ENCODE measurements at places on chromosomes 16 and 17. TPM values are rescaled to one million over a fixed set of nuclear protein-coding genes. Genes with fewer than 3 reads are reported as not detected.
A peak's percentile ranks its signal among the peaks of the same experiment; 100 is the strongest.

GRCh38 chr17:17419631-17420030 lies 57.2 kb upstream of the MED9 start:
- peaks cover 23% of the 10 kb centered on the region for H3K4me1 ChIP-seq
- no peaks in the 10 kb centered on the region for H3K36me3 ChIP-seq
- peak overlapping the region; percentile 80 for H3K27ac ChIP-seq
- no peak overlapping the region for H3K4me3 ChIP-seq
- no peaks in the 10 kb centered on the region for H3K27me3 ChIP-seq

DNA sequence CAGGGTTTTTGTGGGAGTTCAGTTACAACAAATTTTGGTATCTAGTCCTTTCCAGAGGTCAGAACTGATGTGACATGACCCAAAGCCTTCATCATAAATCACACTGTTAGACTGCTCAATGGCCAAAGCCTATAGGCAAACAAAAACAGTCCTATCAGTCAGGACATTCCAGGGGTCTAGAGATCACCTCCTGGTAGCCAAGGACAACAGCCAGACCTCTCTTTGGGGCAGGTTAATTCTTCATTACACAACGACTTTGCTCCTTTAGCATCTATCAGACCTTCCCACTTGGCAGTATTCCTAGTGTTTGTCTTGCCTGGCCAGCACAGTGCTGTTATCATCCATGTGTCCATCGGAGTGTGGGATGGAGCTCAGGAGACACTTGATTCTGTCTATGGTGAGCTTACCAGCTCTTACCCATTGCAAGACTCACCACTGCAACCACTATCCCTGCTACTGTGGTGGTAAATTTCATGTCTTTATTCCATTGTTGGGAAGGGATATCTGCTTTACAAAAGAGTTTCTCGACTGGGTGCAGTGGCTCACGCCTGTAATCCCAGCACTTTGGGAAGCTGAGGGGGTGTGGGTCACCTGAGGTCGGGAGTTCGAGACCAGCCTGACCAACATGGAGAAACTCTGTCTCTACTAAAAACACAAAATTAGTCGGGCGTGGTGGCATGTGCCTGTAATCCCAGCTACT lies 95.5 kb upstream of the DHX40 start:
- no peaks in the 10 kb centered on the region for H3K4me1 ChIP-seq
- H3K36me3 ChIP-seq = no peaks in the 10 kb centered on the region
- H3K4me3 ChIP-seq = no peak overlapping the region

DNA sequence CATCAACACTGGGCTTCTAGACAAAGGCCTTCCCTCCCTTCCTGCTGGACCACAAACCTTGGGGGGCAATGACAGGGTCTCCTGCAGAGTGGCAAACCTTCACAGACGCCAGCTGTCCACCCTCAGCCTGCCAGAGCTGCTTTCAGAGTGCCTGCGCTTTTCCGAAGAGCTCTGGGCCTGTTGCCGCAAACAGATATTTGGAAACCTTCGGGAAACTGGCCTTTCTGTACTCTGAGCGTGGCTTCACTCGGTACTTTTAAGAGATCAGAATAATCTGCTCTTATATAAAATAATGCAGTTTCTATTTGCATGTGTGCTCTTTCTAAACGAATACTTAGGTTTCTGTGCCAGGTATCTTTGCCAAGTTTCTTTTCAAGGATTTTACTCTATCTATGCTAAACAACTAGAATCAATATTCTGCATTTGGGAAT lies 152.1 kb upstream of the CHMP6 start:
- no peak for DNase-seq
- no peak overlapping the region for H3K4me3 ChIP-seq
- H3K27me3 ChIP-seq = no peaks in the 10 kb centered on the region
- H3K27ac ChIP-seq = no peak overlapping the region

- no peak overlapping the region for H3K4me3 ChIP-seq
- H3K4me1 ChIP-seq = no peaks in the 10 kb centered on the region
- H3K27me3 ChIP-seq = peaks cover 24% of the 10 kb centered on the region
- H3K27ac ChIP-seq = no peak overlapping the region
Observed at GRCh38 chr16:86306811-86307513, 203.4 kb upstream of the FOXF1 start.

GRCh38 chr17:78771758-78772382 lies 10.2 kb downstream of the CYTH1 start:
- no peak overlapping the region for H3K27ac ChIP-seq
- no peaks in the 10 kb centered on the region for H3K27me3 ChIP-seq
- H3K36me3 ChIP-seq = no peaks in the 10 kb centered on the region
- H3K4me3 ChIP-seq = no peak overlapping the region
- peaks cover 41% of the 10 kb centered on the region for H3K4me1 ChIP-seq

- peaks cover 64% of the 10 kb centered on the region for H3K4me1 ChIP-seq
- H3K27me3 ChIP-seq = no peaks in the 10 kb centered on the region
- DNase-seq = no peak
Observed at GRCh38 chr16:82655072-82655714, 28.4 kb downstream of the CDH13 start.

GRCh38 chr17:4499431-4500190 lies 930 bp downstream of the SPNS2 start:
- H3K4me3 ChIP-seq = peak overlapping the region; percentile 53
- H3K27ac ChIP-seq = no peak overlapping the region
- peaks cover 18% of the 10 kb centered on the region for H3K4me1 ChIP-seq
- no peak for DNase-seq
- peaks cover 27% of the 10 kb centered on the region for H3K27me3 ChIP-seq

DNA sequence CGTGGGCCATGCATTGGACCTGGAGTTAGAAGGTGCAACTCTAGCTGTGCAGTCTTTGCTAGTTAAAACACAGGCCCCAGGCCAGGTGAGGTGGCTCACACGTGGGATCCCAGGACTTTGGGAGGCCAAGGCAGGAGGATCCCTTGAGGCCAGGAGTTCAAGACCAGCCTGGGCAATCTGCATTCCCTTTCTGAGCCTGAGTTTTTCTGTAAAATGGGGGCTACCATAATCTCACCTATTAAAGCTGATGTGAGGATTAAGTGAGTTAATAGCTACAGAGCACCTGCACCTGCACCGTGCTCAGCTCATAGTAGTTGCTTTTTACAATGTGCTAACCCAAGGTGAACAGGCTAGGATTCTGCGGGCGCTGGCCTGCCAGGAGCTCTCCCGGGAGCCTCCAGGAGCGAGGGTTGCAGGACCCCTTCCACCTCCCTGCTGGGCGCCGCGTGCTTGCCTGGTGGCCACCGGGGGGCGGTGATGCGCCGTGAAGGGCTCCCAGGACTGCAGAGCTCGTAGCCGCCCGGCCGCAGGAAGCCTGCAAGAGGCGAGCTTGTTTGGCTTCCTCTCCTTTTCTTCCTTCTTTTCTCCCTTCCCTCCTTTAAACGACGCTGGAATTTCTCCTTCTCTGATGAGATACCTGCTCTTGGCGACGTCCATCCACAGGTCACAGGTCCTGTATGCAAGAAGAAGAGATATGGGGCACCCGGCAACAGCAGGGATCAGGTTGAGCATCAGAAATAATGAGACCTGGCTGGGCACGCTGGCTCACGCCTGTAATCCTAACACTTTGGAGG lies 51.3 kb downstream of the ZFP90 start:
- no peak for DNase-seq
- H3K4me1 ChIP-seq = no peaks in the 10 kb centered on the region
- no peak overlapping the region for H3K4me3 ChIP-seq
- no peaks in the 10 kb centered on the region for H3K27me3 ChIP-seq

DNA sequence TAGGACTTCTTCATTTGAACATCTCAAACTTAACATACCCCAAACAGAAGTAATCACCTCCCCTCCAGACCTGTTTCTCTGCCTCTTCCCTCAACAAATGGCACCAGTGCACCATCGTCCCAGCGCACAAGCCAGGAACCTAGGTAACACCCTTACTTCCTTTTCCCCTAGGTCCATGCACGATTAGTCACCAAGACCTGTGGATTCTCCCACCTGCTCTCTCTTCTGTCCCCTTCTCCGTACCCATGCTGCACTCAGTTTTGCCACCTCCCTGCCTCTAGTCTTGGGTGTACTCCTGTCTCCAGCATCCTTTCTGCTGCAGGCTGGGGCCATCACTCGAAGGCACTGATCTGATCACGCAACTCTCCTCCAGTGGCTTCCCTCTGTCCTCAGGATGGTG lies 3.2 kb downstream of the EMC8 start:
- H3K4me1 ChIP-seq = peaks cover 22% of the 10 kb centered on the region
- H3K27ac ChIP-seq = no peak overlapping the region
- peaks cover 14% of the 10 kb centered on the region for H3K36me3 ChIP-seq
- H3K4me3 ChIP-seq = no peak overlapping the region

- no peak overlapping the region for H3K27ac ChIP-seq
- H3K4me3 ChIP-seq = no peak overlapping the region
- H3K36me3 ChIP-seq = no peaks in the 10 kb centered on the region
- DNase-seq = no peak
Observed at GRCh38 chr16:30499284-30499683, 26.7 kb downstream of the ITGAL start.

DNA sequence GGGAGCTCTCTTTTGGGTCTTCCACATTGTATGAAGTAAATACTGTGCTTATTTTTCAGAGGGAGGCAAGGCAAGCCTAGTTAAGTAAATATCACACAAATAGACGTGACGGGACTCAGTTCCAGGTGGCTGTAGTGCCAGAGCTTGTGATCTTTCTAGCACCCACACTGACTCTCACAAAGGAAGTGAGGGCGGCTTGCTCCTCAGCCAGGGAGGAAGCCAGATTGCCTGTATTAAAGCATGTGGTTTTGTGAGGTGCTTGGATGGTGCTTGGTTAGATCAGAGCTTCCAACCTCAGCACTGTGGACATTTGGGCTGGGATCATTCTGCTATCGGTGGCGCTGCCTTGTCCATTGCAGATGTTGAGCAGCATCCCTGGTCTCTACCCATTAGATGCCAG lies 80.1 kb downstream of the VAT1L start:
- H3K27me3 ChIP-seq = no peaks in the 10 kb centered on the region
- no peak for DNase-seq
- no peak overlapping the region for H3K4me3 ChIP-seq
- no peaks in the 10 kb centered on the region for H3K4me1 ChIP-seq
- no peaks in the 10 kb centered on the region for H3K36me3 ChIP-seq
- no peak overlapping the region for H3K27ac ChIP-seq

DNA sequence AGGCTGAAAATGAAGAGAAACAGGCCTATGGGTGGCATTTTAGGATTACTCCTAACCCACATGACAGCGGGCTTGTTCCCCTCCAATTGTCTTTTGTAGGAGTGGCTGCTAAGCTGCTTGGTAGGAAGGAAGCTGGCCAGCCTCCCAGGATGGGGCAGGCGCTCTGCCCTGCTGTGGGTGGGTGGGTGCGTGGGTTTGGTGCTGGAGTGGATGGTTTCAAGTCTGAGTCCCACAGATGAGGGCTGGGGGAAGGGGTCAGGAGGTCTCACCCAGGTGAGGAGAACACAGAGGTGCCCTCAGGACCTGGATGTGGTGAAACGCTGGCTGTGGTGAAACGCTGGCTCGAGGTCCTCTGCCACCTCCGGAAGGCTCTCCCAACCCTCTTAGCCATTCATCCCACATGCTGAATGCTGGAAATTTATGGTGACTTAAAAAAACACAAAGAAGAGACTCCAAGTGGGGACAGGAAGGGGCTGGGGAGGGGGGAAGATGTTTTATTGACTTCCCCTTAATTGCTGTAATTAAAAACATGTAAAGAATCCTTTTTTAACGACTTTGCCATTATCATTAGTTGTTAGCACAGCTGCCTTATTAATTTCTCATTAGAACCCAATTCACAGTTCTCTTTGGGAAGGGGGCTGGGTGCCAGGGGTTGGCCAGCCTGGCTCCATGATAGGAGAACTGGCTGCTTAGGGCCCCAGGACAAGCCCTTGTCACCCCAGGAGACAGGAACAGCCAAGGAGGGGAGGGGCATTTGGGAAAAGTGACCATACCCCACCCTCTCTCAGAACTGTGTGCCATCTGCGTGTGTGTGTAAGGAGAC lies 153.5 kb upstream of the CDC42EP4 start:
- H3K4me1 ChIP-seq = no peaks in the 10 kb centered on the region
- H3K4me3 ChIP-seq = no peak overlapping the region
- no peak overlapping the region for H3K27ac ChIP-seq
- no peaks in the 10 kb centered on the region for H3K27me3 ChIP-seq
- DNase-seq = no peak

- peak; percentile 14 for DNase-seq
- no peaks in the 10 kb centered on the region for H3K36me3 ChIP-seq
- no peaks in the 10 kb centered on the region for H3K4me1 ChIP-seq
Observed at GRCh38 chr16:50273888-50274325, 7.6 kb downstream of the ADCY7 start.

DNA sequence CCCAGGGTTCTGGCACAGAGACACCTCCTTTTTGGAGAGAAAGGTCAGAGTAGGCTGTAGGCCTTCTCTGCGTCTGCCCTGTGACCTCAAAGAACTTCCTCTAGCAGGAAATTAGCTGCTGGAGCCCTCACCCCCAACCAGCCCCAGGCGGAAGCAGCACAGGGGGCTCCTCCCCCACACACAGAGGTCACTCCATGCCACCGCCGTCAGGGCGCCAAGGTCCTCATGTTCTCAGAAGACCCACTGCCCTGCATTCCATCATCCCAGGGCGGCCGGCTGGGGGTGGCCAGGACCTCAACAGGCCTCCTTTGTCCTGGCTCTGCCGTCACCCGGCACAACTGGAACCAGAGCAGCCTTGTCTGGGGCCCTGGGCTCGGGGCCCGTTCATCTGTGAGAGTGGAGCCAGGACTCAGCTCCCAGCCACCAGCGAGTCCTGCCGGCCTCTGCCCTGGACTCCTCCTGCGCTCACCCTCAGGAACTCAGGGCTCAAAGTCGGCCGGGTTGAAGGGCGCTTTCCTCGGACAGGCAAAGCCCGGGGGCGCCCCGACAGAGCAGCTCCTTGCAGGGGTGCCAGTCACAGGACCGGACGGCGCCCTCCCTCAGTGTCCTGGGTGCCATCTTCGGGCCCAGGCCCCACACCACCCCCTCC lies 1.2 kb downstream of the TMC6 start:
- peak overlapping the region; percentile 0 for H3K27ac ChIP-seq
- DNase-seq = no peak
- H3K36me3 ChIP-seq = no peaks in the 10 kb centered on the region
- peaks cover 5% of the 10 kb centered on the region for H3K4me1 ChIP-seq
- H3K27me3 ChIP-seq = peaks cover 20% of the 10 kb centered on the region

GRCh38 chr17:17647524-17648178 lies 33.6 kb upstream of the RAI1 start:
- DNase-seq = no peak
- H3K36me3 ChIP-seq = no peaks in the 10 kb centered on the region
- no peak overlapping the region for H3K27ac ChIP-seq
- no peaks in the 10 kb centered on the region for H3K4me1 ChIP-seq
- H3K27me3 ChIP-seq = no peaks in the 10 kb centered on the region
- no peak overlapping the region for H3K4me3 ChIP-seq

GRCh38 chr17:54932711-54933110 lies 32.1 kb downstream of the TOM1L1 start:
- no peaks in the 10 kb centered on the region for H3K27me3 ChIP-seq
- H3K4me3 ChIP-seq = no peak overlapping the region
- H3K36me3 ChIP-seq = no peaks in the 10 kb centered on the region
- H3K27ac ChIP-seq = no peak overlapping the region
- no peak for DNase-seq

GRCh38 chr16:21283521-21284289 lies 5.6 kb upstream of the CRYM start:
- no peaks in the 10 kb centered on the region for H3K36me3 ChIP-seq
- no peak for DNase-seq
- H3K27ac ChIP-seq = no peak overlapping the region
- peaks cover 22% of the 10 kb centered on the region for H3K27me3 ChIP-seq
- H3K4me3 ChIP-seq = peak overlapping the region; percentile 27

The QPRT gene
- 2.5 TPM for total RNA-seq

The SOX15 gene
- total RNA-seq = 1.1 TPM

The CCDC78 gene
- total RNA-seq = not detected

The PDXDC1 gene
- 39.1 TPM for total RNA-seq

The ATP1B2 gene
- total RNA-seq = 0.16 TPM

The MYH13 gene
- total RNA-seq = not detected

The DUXB gene
- not detected for total RNA-seq

The ADORA2B gene
- total RNA-seq = 1.4 TPM

The TMEM88 gene
- 18.8 TPM for total RNA-seq
